Activated CD4-positive, alpha-beta memory T cell treated with anti-CD3 and anti-CD28 coated beads for 36 hours (primary cell): ENCODE measurements at places on chromosomes 6 and 20. TPM values are rescaled to one million over a fixed set of nuclear protein-coding genes. Genes with fewer than 3 reads are reported as not detected.

DNA sequence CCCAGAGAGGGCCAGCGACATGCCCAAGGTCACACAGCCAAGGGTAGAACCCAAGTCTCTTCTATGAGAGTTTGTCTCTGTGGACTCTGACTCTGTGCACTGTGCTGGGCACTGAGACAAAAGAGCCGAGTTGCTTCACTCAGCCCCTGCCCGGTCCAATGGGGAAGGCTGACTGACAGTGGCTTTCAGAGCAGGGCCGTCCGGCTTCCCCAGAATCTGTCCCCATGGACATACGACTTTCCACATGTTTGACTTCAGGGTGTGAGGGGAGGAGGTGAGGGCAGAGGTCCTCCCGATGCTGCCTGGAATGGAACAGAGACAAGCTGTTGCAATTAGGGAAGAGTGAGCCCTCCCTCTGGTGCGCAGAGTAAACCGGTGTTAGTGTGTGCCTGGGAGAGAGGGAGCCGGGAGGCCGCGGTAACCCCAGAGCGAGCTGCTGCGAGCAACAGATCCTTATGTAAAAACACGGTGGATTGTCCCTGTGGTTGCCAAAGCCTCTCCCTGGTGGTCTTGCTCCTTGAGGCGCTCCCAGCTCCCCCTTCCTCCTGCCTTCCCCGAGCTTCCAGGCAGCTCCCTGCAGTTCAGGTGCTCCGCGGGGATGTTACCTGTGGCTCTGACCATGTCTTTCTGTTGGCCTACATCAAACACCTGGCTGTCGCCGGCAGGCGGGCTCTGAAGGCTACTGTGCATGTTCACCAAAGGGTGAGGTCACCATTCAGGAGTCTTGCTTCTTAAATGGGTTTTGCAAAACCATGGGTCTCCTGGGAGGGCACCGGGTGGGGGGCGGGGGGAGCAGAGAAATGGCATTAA, 672 bp downstream of the SIRPA start:
- H3K4me1 ChIP-seq, result no peaks in the 10 kb centered on the region
- no peak overlapping the region for H3K4me3 ChIP-seq
- H3K36me3 ChIP-seq, result no peaks in the 10 kb centered on the region
- H3K27ac ChIP-seq, result no peak overlapping the region
- H3K27me3 ChIP-seq, result peaks cover 43% of the 10 kb centered on the region

DNA sequence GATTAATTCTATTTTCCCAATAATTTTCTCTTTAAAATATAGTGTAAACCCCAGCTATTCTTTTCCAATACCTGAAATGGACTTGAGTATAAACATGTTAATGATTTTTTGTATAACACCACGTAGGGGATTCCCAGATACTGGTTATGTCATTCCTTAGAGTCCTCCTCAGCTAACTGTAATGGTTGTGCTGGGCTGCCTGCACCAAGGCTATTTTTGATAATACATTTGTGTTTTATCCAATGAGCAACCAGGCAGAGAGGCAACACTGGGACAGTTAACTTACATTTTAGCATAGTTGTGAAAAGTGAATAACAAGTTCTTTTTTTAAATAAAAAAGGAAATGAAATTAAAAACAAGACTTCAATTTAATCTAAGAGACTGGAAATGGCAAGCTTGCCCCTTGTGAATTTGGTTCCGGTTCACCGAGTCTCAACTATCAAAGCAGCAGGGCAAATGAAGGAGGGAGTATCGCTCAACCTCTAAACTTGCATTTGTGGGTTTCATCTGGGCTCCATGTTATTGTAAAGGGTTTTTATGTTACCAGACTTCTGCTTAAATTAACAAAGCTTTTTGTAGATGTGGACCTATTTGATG, 18.8 kb upstream of the BACH2 start:
- H3K36me3 ChIP-seq, result no peaks in the 10 kb centered on the region
- H3K4me1 ChIP-seq, result peaks cover 14% of the 10 kb centered on the region
- no peak overlapping the region for H3K27ac ChIP-seq

- no peaks in the 10 kb centered on the region for H3K4me1 ChIP-seq
- no peaks in the 10 kb centered on the region for H3K36me3 ChIP-seq
- no peak overlapping the region for H3K4me3 ChIP-seq
- no peaks in the 10 kb centered on the region for H3K27me3 ChIP-seq
- H3K27ac ChIP-seq, result no peak overlapping the region
- no peak for DNase-seq
Observed at GRCh38 chr20:14644306-14645097, 307.1 kb upstream of the FLRT3 start.

- H3K36me3 ChIP-seq, result no peaks in the 10 kb centered on the region
- H3K4me3 ChIP-seq, result no peak overlapping the region
- H3K27ac ChIP-seq, result no peak overlapping the region
Observed at GRCh38 chr6:170522565-170523183, 30.4 kb downstream of the PSMB1 start.

DNA sequence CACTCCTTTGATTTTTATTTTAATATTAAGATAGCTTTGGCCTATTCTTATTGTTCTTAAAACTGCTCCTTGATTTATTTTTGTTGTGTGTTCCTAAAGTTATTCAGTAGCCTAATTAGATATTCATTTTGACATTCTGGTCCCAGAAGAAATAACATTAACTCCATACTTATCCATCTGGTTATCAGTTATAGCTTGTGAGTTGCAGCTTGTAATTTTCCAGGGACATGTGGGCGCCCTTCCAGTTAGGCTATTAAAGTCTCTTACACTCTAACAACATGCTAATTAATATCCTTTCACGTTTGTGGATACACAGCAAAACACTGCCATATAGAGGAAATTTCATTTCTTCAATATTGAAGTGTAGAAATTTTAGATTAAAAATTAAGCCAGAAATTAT, 987.5 kb downstream of the HACE1 start:
- H3K27me3 ChIP-seq, result no peaks in the 10 kb centered on the region
- no peaks in the 10 kb centered on the region for H3K4me1 ChIP-seq
- DNase-seq, result no peak
- H3K36me3 ChIP-seq, result no peaks in the 10 kb centered on the region
- no peak overlapping the region for H3K4me3 ChIP-seq

GRCh38 chr6:31356216-31356945, 598 bp downstream of the HLA-B start:
- H3K4me1 ChIP-seq, result peaks cover 60% of the 10 kb centered on the region
- peak; percentile 80 for DNase-seq
- H3K27me3 ChIP-seq, result no peaks in the 10 kb centered on the region
- H3K36me3 ChIP-seq, result peaks cover 48% of the 10 kb centered on the region

GRCh38 chr6:150573041-150573681, 26.5 kb upstream of the PLEKHG1 start:
- H3K27me3 ChIP-seq, result peaks cover 33% of the 10 kb centered on the region
- no peaks in the 10 kb centered on the region for H3K4me1 ChIP-seq
- no peak for DNase-seq
- H3K27ac ChIP-seq, result no peak overlapping the region

ZBTB46 gene
- 5.5 TPM for total RNA-seq

ULBP1 gene
- 2.2 TPM for total RNA-seq

SRMS gene
- not detected for total RNA-seq

ENPP1 gene
- 1.4 TPM for total RNA-seq
